Cortex of kidney (tissue), 1 donor: ENCODE measurements at places on chromosomes 6 and 20.

- no peak for DNase-seq
Observed at GRCh38 chr20:58071991-58072390, 156.5 kb downstream of the ANKRD60 start.

DNA sequence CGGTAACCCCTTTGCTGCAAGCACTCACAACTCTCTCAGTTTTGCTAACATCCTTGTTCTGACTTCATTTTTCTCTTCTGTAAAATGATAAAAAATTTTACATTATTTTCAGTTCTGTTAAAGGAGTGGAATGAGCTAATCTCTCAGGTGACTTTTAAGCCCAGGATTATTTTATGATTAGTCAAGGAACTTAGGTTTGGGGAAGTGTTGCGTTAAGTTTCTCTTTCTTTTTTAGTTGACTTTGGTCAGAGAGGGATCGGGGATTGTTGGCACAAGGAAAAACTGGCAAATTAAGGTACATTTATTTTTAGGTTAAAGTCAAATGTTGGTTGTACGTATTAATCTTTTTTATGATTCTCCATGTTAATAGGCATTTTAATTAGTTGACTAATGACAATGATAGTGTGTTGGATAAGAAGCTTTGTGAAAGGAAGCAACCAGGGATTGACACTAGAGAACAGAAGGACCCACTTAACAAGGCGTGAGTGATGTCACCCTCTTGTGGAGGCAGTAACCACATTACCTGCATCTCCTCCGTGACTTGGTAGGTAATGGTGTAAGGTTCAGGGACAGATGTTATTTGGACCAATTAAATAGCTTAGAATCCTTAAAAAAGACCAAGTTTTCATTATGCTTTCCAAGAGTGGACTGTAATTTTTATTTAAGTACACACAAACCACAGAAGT, 31.6 kb downstream of the CD83 start:
- no peak for DNase-seq

DNA sequence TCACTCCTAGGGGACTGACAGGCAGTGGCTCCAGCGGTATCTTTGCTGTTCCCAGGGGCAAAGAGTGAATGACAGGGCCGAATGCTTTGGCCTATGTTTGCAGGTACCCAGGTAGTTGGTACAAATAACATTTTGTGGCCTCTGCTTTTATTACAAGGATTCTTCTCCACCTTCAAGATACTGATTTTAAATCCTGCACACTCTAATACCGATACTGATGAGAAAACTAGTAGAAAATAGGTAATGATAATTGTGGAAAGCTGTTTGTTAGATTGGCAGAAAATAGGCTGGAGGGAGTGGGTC, 772 bp downstream of the HINT3 start:
- no peak for DNase-seq

- DNase-seq: no peak
Observed at GRCh38 chr6:143941852-143942627, 66.0 kb downstream of the PLAGL1 start.

GRCh38 chr6:31130751-31131150, 8.1 kb downstream of the PSORS1C2 start:
- no peak for DNase-seq

- no peak for DNase-seq
Observed at GRCh38 chr20:20699144-20699543, 13.3 kb downstream of the RALGAPA2 start.

- DNase-seq: peak; percentile 70
Observed at GRCh38 chr6:128520436-128521281, at the start of gene PTPRK. Gene PTPRK, minus strand, starts transcription at chr6:128520599. Its CDS starts 241 bp downstream, at chr6:128520358.

- no peak for DNase-seq
Observed at GRCh38 chr6:143872201-143872600, 7.9 kb downstream of the ZC2HC1B start.

DNA sequence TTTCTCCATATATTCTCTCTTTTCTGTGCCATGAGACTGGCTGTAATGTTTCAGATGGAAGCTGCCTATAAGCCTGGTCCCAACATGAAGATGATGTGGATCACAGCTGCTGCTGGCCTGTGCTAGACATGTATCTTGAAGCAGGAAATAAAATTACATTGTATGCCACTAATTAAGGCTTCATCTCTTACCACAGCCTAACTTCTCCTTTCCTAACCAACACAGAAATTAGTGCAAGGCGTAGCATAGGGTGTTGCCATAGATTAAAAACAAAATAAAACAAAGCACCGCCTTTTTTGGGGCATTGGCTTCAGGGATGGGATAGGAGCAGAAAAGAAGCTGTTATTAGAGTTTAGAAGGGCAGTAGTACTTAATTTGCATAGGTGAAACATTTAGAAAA, 4.7 kb upstream of the SLC17A4 start:
- no peak for DNase-seq

DNA sequence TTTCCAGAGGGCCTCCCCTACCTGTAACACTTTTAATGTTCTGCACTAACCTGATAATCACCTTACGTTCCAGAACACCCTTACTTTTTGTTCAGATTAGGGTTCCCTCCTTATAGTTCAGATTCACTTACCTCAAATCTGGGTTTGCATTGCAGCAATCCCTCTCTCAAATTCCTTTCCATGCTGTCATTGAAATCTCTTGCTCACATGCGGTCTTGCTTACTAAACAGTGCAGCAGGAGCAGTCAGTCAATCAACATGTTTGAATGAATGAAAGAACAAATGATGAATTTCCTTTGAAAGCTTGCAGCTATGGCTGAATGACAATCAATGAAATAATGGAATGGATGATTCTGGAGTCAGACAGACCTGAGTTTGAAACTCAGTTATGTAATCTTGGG, 200.1 kb downstream of the HIVEP2 start:
- no peak for DNase-seq

DNA sequence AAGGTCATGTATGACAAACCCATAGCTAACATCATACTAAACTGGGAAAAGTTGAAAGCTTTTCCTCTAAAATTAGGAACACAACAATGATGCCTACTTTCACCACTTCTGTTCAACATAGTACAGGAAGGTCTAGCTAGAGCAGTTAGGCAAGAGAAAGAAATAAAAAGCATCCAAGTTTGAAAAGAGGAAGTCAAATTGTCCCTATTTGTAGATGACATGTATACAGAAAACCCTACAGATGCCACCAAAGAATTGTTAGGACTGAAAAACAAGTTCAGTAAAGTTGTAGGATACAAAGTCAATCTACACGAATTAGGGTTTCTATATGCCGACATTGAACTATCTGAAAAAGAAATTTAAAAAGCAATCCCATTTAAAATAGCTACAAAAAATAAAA, 89.4 kb upstream of the GLP1R start:
- no peak for DNase-seq

DNA sequence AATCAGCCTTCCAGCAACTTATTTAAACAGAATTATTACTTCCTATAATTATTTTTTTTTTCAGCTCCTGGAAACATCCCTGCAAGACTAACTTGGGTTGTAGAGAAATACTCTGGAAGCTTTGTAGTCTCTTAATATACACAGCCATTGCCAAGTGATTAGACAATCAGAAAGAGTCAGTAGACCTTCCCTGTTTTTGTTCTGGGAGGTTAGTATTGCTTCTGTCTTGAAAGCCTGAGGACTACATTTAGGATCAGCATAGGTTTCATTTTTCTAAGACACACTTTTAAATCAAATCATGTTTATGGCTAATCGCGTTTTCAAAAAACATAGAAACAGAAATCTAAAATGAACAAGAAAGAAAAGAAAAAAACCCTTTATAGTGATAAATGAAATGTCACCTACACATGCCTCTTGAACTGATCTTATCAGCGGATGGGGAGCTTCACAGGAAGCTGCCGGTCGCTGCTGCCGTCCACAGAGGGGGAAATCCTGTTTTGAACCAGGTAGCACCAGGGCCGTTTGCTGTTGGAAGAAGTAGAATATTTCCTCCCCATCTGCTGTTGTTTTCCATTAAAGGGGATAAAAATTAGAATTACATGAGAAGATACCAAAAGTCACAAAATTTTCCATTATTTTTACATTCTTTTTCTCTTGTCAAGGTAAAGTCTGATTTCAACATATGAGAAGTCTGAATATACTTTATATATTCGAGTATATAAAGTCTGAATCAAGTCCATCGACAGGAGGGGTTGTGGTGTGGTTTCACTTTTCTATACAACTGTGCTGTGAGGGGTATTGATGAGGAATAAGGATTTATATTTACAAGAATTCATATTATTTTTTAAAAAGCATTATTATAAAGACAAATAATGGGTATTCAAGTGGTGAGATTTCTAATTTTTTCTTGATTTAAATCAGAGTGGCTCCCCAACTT, 94.6 kb downstream of the ARMC2 start:
- DNase-seq: no peak

GRCh38 chr6:108051481-108051880, 23.1 kb downstream of the OSTM1 start:
- no peak for DNase-seq

- no peak for DNase-seq
Observed at GRCh38 chr6:134995536-134995935, 45.6 kb upstream of the ALDH8A1 start.

- DNase-seq: no peak
Observed at GRCh38 chr20:1424336-1424735, 31.5 kb upstream of the FKBP1A start.

DNA sequence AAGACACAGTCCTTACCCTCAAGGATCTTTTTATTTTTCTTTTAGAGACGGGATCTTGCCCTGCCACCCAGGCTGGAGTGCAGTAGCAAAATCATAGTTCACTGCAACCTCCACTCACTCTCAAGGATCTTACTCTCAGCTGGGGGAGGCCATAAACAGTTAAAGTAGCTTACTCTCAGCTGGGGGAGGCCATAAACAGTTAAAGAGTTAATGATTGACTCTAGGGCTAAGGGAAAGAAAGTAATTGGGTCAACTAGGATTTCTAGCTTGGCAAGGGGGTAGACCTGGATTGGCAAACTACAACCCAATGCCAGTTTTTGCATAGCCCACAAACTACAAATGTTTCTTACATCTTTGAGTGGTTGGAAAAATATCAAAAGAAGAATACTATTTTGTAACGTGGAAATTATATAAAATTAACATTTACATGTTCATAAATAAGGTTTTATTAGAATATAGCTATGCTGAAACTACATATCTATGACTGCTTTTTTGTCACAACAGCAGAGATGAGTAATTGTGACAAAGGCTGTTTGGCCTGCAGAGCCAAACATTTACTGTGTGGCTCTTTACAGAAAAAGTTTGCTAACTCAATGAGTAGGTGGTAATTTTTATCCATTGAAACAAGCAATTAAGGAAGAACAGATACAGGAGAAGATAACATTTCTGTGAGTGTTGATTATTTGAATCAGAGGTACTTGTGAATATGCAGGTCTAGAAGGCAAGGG, 46.4 kb downstream of the PTPRA start:
- DNase-seq: no peak

- no peak for DNase-seq
Observed at GRCh38 chr20:24866008-24866407, 83.1 kb upstream of the CST7 start.

- no peak for DNase-seq
Observed at GRCh38 chr6:149445095-149445466, 39.7 kb downstream of the ZC3H12D start.

DNA sequence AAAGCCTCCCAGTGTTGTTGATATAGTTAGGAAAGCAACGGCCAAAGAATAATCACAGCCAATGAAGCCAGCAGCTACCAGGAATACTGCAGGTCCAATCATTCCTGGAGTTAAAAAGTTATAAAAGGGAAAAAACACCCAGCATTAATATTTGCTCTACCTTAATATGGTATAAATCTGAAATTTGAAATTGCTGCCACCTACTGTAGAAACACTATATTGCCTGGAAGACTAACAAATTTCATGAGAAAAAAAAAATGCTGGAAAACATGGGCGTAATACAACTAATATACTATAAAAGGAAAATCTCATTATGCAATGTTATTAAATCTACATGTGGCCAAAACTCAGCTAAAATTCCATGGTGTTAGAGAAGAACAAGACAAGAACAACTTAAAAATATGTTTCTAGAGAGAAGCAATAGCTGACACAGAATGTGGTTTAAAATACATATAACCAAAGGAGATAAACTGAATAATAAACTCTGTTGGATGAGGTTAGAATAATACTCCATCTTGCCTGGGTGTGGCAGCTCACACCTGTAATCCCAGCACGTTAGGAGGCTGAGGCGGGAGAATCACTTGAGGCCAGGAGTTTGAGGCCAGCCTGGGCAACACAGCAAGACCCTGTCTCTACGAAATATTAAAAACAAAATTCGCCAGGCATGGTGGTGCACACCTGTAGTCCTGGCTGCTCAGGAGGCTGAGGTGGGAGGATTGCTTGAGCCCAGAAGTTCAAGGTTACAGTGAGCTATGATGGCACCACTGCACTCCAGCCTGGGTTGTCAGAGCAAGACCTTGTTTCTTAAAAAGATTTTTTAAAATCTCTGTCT, 43.1 kb downstream of the SLC17A5 start:
- DNase-seq: no peak

GRCh38 chr20:10954908-10955580, 281.2 kb upstream of the JAG1 start:
- DNase-seq: no peak

GRCh38 chr6:41547799-41548097, 1.6 kb downstream of the FOXP4 start:
- DNase-seq: no peak

DNA sequence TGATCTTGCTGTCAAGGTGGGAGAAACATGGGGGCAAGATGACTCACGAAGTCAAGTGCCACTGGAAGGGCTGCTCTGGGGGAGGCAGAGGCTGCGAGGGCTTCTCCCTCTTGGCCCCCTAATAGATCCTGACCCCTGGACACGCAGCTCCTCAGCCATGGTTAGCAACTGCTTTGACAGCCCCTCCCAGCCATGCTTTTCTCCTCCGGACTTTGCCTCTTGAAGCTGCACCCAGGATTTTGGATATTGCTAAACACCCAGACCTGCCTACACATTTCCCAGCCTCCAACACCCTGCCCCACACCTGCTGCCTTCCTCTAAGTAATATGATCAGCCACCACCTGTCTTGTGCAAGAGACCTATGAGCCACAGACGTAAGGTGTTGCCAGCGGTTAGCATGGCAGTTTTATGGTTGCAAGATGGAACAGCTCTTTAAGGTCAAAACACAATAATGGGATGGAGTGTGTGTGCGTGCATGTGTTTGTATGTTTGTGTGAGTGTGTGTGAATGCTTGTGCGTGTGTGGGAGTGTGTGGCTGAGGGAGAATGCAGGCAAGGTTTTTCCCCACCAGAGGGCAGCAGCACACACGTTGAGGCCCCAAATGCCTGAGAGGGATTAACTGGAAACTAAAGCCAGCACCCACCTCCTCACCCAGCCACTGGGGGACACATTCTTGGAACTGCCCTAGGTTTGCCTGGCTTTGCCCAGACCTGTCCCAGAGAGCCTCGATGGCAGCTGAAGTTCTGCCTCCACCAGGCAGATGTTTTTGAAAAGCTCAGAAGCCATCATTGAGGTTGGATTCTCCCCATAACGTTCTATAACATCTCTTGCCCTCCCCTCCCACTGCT, 2.5 kb downstream of the IP6K3 start:
- no peak for DNase-seq

DNA sequence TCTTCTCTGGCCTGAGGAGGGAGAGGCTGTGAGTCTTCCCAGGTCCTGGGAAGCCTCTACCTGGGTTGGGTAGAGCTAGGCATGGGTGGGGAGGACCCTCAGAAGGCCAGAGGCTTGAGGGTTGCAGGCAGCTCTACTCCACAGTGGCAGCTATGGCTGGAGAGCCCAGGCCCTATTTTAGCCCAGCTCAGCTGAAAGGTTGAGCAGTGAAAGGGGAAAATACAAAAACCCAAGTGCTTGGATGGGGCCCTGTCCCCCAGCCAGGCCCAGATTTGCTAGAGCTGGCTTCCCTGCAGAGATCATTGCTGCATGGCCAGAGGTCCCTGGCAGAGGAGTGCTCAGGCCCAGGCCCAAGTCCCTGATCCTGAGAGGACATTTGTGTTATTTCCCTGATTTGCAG, 45.7 kb downstream of the SUN5 start:
- no peak for DNase-seq
